ENCODE measurements at places on chromosomes 13 and 19.

GRCh38 chr13:60411983-60412382, 15.0 kb downstream of the TDRD3 start:
- DNase-seq: no peak

DNA sequence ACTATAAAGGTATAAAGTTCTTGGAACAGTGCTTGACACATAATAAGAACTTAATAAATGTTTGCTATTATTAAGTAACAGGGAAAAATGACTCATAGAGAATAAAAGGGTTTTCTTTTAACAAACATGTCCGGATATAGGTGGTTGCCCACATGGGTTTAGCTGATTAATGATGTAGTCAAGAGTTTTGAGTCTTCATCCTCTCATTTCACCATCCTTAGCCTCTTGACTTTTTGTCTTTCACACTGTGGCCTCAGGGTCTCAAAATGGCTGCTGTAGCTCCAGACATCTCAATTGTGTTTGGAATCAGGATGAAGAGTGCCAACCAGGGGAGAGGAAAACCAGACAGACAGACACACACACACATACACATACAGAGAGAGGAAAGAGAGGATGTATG, 97.9 kb downstream of the HSPH1 start:
- DNase-seq: no peak

GRCh38 chr19:33622809-33623511, 1.2 kb downstream of the CHST8 start:
- DNase-seq: no peak

GRCh38 chr13:75901501-75901900, 265.4 kb downstream of the LMO7 start:
- DNase-seq: no peak

GRCh38 chr19:33465371-33465770, 56.2 kb downstream of the PEPD start:
- DNase-seq: no peak

DNA sequence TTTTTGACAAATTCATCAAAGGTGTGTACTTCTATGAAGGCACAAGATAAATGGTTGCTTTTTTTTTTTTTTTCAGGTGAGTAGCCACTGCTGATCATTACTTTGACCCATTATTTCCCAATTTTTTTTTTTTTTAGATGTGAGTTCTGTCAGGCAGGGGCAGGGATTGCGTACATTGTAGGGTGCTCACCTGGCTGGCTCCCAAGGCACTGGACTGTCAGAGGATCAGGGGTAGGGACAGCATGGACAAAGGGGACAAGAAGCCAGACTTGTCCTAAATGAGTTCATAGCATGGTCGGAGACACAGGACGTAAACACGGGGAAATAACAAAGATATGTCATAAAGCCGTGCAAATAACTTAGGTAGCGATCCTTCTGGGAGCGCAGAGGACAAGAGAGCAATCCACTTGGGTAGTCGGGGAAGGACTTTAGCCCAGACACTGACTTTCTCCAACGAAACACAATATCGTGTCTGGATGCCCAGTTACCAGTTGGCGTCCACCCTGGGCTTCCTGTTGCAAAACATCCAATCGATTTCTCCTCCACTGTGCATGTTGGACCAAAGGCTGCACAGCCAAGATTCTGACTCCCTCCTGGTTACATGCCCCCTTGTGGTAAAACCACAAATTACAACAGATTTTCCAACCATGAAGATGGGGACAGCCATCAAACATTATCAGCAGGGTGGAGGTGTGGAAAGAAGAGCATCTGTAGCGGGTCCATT, 27.5 kb upstream of the KATNAL1 start:
- DNase-seq: no peak

- no peak for DNase-seq
These were observed 21.8 kb downstream of the MRPS12 start for GRCh38 chr19:38952395-38953165.

DNA sequence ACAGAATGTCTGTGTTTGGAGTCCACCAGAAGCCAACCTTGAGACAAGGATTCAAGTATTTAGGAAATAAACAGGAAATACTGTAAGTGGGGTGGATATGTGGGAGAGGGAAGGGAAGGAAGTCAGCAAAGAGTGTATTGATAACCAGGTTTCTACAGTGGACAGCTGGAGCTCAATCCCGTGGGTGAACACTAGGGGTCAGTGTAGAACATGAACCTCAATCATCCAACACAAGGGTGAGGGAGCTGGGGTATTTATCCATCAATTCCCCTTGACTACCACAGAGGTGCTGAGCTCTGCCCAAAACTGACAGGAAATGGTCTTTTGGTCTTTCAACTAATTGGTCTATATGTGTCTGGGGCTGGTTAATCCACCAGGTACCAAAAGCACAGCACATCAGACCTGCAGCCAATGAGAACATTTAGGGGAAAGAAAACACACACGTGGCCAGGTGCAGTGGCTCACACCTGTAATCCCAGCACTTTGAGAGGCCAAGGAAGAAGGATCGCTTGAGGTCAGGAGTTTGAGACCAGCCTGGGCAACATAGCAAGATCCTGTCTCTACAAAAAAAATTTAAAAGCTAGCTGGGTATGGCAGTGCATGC, 5.6 kb upstream of the SYDE1 start:
- no peak for DNase-seq

DNA sequence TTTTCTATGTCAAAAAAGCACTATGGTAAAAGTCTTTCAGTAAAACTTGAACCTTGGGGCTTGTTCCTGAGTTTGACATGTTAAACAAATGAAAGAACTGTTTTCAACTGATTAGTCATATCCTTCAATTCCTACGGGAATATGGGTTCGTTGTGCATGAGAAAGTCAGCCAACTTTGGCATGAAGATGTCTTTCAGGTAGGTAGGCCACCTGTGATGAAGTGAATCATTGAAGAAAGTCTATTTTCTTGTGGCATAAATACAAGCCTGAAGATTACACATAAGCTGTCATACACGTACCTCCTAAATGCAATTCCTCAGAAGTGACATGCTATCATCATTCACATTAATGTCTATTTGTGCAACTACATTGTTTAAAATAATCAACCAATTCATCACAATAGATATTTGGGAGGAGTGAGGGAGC, 513.0 kb downstream of the IRS2 start:
- DNase-seq: no peak

DNA sequence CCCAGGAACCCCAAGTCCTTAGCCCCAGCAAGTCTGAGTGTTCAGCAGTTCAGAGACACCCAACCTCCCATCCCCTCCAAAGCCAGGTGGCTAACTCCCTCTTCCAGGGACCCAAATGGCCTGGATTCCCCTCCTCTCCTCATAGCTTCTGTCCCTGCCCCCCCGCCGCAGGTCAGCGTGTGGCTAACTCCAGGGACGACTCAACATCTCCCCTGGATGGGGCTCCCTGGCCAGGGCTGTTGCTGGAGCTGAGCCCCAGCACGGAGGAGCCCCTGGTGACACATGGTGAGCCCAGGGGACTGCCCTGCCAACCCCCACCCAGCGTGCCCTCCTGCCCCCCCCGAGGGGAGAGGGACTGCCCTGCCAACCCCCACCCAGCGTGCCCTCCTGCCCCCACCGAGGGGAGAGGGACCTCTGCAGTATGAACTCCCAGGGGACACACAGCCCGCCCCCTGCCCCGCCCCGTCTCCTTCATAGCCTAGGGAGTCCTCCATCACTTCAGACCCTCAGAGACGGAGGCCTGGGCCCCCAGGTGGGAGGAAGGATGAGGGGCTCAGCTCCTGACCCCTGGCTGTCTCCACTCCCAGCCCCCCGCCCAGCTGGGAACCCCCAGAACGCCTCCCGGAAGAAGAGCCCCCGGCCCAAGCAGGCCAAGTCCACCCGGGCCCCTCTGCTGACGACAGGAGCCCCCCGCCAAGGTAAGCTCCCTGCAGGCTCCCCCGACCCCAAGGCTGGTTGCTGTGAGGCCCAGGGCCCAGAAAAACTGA, 1.7 kb downstream of the SSC5D start:
- DNase-seq: no peak

- no peak for DNase-seq
These were observed 3.3 kb downstream of the UPF3A start for GRCh38 chr13:114284680-114285079.

DNA sequence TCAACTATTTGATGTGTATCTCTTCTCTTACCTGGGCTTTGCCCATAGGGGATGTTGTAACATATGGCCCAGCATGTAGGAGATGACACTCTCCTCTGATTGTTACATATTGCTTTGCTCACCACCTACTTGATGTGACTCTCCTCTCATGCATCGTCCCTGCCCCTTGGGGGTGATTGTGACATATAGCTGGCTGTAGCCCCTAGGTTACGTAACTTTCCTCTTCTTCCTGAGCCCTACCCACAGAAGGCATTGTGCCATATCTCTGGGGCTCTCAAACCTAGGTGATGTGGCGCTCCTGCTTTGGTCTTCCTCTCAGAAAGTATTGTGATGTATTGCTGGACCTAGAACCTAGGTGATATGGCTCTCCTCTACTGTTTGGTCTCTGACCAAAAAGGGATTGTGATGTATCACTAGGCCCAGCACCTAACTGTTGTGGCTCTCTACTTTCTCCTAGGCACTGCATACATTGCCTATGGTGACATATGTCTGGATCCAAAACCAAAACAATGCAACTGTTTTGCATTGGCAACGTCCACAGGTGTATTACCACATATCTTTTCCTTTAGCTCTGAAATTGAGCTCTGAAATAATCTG, 71.9 kb upstream of the ZNF724 start:
- no peak for DNase-seq

DNA sequence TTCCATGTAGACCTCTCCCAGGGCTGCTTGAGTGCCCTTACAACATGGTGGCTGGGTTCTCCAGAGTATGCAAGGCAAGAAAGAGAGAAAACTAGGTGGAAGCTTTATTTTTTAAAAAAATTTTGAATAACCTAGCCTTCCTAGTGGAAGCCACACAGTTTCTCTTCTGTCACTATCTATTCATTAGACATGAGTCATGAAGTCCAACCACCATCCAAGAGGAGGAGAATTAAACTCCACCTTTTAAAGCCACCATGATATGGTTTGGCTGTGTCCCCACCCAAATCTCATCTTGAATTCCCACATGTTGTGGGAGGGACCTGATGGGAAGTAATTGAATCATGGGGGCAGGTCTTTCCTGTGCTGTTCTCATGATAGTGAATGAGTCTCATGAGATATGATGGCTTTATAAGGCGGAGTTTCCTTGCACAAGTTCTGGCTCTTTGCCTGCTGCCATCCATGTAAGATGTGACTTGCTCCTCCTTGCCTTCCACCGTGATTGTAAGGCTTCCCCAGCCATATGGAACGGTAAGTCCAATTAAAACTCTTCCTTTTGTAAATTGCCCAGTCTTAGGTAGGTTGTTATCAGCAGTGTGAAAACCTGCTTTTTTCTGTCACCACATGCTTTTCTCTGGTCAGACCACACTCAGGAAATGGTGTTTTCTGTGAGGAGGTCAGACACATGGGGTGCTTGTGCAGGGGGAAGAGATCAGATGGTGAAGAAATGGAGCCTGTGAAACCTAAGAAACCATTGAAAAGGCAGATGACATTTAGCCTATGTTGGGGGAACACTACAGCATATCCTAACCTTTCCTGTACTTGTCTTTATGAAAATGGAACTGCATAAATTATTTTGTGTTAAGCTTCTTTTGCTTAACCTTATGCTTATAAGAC, 57.7 kb downstream of the ANKRD10 start:
- peak; percentile 18 for DNase-seq

GRCh38 chr13:53098455-53098854, 69.8 kb downstream of the OLFM4 start:
- DNase-seq: no peak

- no peak for DNase-seq
These were observed 69.6 kb upstream of the RNF113B start for GRCh38 chr13:98246538-98247172.

- no peak for DNase-seq
These were observed 33.3 kb downstream of the KATNAL1 start for GRCh38 chr13:30274083-30274482.

GRCh38 chr13:60244381-60244780, 80.7 kb upstream of the DIAPH3 start:
- no peak for DNase-seq

DNA sequence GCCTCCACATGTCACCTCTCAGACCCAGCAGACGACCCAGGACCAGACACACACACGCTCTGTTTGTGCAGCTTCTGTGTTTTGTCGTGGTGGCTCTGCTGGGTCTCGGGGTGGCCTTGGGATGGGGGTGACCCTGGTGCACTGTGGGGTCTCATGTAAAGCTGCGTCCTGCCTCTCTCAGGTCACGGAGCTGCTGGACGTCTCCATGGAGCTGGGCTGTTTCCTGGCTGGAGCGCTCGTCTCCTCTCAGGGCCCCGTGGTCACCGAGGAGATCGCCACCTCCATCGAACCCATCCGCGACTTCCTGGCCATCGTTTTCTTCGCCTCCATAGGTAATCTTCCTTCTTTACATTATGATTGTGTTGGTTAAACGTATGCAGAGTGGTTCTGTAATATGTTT, 45.4 kb upstream of the TFDP1 start:
- no peak for DNase-seq

DNA sequence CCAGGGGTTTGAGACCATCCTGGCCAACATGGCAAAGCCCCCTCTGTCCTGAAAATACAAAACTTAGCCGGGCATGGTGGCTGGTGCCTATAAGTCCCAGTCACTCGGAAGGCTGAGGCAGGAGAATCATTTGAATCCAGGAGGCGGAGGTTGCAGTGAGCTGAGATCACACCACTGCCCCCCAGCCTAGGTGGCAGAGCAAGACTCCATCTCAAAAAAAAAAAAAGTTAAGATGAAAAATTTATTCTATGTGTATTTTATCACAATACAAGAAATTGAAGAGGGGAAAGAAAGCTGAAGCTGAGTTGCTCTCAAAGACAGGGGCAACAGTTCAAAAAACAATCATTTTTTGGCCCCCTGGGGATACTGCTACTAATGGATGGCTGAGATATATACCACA, 31.1 kb downstream of the INSR start:
- DNase-seq: no peak

- no peak for DNase-seq
These were observed 22.8 kb downstream of the HAUS8 start for GRCh38 chr19:17052439-17052838.

- no peak for DNase-seq
These were observed 624 bp downstream of the GPR32 start for GRCh38 chr19:50770888-50771287.

DNA sequence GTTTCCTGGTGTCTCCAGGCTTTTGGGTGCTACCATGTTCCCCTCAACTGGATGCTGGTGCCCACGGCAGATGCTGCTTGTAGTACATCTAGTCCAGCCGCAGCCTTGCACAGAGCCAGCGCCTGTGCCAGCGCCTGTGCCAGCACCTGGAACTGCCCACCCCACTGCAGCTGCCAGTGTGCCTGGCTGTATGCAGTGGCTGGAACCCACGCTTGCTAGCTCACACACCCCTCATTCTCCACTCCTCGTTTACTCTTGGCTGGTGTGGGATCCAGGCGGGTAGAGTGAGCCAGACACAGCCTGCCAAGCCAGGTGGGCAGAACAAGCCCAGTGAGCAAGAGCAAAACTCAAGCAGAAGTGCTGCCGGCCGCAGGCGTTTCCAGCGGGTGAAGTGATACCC, 428.6 kb downstream of the SLITRK1 start:
- DNase-seq: no peak

- no peak for DNase-seq
These were observed 34.0 kb downstream of the RFX2 start for GRCh38 chr19:6076291-6076665.

GRCh38 chr19:41799444-41800000, 3.1 kb downstream of the CEACAM3 start:
- DNase-seq: no peak

GRCh38 chr13:33174491-33174890, 111.1 kb downstream of the STARD13 start:
- DNase-seq: no peak
